Stimulated activated CD4-positive, alpha-beta T cell treated with anti-CD3 and anti-CD28 coated beads, Interleukin-15, amount 100 ng/mL, for 48 hours (primary cell): ENCODE measurements at places on chromosomes 16 and 17.

- no peak for DNase-seq
These were observed 80.9 kb upstream of the C17orf78 start for GRCh38 chr17:37294888-37295287.

DNA sequence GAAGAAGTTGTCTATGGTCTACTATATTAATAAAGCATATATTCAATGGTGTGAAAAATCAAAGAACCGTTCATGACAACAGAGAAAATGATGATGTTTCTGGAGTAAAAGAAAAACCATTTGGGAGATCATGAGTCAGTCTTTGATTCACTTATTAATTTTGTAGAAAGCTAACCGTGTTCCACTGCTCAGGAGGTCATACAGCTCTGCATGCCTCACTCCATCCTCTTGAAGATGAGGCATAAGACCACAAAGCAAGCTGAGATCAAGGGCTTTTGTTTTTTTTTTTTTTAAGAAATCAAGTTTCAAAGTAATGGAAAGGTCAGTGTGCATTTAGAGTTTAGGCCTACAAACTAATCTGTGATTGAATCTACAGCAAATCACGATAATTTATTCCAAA, 206.4 kb downstream of the CEP112 start:
- DNase-seq: no peak

DNA sequence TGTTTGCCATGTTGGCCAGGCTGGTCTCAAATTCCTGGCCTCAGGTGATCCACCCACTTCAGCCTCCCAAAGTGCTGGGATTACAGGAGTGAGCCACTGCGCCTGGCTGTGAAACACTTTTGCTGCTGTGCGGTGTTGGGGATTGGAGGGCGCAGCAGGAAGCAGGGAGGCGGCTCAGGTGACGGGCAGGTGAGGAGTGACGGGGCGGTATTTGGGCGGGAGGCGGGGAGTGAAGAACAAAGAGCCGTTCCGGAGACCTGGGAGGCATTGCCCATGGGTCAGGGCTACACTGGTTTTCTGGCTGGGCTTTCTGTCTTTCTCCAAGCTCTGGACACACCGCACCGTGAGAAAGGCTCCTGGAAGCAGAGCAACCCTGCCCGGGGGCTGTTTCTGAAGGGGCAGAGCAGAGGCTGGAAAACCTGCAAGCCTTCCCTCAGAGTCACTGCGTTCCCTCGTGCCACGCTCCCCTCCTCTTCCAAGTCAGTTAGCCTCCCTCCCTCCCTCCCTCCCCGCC, 22.1 kb downstream of the CRISPLD2 start:
- DNase-seq: no peak

GRCh38 chr16:87465306-87465705, 27.5 kb downstream of the ZCCHC14 start:
- no peak for DNase-seq

DNA sequence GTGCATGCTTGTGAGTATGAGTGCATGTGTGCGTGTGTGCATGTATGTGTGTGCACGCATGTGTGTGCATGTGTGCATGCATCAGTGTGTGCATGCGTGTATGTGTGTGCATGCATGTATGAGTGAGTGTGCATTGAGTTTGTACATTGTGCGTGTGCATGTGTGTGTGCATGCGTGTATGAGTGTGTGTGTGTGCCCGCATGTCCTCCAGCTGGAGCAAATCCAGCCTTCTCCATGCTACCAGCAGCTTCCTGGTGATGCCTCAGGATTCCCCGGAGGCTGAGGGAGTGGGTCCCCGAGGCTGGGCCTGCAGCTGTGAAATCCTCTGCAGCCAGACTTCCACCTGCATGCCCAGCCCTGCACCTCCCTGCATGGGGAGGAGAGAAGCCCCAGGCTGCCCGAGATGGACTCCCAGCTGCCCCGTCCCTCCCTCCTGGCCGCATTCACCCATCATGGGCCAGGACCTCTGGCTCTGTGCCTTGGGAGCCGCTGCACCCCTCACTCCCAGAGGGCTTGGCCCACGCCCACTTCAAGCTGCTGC, 9.3 kb downstream of the TPSD1 start:
- no peak for DNase-seq

DNA sequence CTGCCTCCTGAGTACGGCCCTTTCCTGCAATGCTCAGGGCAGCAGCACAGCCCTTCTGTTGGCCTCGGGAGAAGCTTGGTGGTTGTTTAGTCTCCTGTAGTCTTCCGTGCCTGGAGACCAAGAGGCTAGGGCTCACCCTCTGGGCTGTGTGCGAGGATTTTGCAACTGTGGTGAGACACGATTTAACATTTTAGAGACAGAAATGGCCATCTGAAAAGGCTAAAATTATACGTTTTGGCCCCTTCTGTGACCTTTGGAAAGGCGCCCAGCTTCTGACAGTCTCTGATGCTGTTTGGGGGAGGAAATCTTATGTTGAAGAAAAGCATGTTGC, 33.1 kb downstream of the FOXL1 start:
- no peak for DNase-seq

DNA sequence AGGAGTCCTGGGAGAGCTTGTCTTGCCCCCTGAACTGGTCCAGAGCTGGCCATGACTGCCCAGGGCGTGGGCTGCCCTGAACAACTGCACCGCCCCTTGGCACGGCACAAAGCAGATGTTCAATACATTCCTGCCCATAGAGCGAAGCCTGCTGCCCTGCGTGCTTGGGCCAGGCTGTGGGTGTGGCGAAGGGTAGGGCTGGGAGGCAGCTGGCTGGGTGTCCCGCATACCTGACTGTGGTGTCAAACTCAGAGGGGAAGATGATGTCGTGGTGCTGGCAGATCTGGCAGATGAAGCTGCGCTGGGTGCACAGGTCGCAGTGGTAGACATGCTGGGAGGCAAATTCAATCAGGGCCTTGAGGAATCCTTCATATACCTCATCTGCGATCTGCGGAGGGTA, 124.2 kb upstream of the SMURF2 start:
- DNase-seq: no peak

DNA sequence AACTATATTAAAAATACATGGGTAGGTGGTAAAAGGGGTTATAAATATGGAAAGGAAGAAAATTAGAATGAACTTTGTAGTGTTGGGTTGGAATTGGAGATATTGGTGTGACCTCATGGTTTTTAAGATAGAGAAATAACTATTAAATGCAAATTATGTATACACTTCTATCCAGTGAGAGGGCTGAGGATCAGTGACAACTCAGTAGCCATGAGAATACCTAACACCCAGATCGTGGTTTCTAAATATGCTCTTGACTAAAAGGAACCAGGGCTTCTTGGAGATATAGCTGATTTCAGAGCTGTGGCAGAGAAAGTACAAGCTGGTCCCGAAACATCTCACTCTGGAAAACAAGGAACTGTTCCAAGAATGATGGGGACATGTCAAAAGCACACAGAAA, 44.4 kb downstream of the SLC6A4 start:
- no peak for DNase-seq

GRCh38 chr17:18987862-18988545, 16.6 kb downstream of the FAM83G start:
- DNase-seq: no peak

DNA sequence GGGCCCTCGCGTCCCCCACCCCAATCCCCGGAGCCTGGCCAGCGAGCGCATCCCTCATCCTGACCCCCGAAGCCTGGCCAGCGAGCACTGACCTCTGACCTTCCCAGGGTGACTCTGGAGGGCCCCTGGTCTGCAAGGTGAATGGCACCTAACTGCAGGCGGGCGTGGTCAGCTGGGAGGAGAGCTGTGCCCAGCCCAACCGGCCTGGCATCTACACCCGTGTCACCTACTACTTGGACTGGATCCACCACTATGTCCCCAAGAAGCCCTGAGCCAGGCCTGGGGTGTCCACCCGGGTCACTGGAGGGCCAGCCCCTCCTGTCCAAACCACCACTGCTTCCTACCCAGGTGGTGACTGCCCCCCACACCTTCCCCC, 2.3 kb downstream of the TPSD1 start:
- DNase-seq: no peak

DNA sequence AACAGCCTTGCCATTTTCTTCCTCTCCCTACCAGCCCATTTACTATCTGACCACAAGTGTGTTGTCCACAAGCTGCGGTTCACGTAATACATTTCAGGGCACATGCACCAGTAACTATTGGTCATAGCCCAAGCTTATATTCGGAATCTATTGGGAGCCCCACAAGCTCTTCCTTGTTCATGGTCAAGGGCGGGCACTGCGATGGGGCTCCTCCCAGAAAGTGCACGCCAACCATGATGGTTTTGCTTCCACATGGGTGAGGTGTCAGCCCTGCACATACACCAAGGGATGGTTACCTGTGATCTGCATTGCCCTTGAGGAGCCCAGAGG, 12.1 kb downstream of the THRA start:
- no peak for DNase-seq

- no peak for DNase-seq
These were observed 1.8 kb upstream of the ACTG1 start for GRCh38 chr17:81514489-81514738.

DNA sequence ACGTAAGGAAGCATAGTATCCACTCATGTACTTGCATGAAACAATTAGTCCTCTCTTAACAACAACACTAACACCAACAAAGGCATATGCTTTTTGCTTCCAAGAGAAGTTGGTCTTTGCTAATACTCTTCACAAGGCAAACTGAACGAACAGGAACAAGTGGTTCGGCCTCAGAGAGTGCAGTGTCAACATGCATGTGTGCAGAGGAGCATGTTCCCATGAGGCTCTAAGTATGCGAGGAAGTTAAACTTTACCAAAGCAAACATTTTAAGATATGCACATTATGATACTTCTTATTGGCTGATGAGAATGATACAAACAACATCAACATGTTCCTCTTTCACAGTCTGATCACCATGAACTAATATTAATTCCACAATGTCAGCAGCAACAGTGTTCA, 285.3 kb upstream of the IRX5 start:
- no peak for DNase-seq

GRCh38 chr17:80546267-80546666, 1.6 kb downstream of the RPTOR start:
- no peak for DNase-seq

- DNase-seq: no peak
These were observed 81.7 kb downstream of the YPEL2 start for GRCh38 chr17:59413014-59413766.

GRCh38 chr16:49437344-49437743, 63.7 kb downstream of the C16orf78 start:
- no peak for DNase-seq

DNA sequence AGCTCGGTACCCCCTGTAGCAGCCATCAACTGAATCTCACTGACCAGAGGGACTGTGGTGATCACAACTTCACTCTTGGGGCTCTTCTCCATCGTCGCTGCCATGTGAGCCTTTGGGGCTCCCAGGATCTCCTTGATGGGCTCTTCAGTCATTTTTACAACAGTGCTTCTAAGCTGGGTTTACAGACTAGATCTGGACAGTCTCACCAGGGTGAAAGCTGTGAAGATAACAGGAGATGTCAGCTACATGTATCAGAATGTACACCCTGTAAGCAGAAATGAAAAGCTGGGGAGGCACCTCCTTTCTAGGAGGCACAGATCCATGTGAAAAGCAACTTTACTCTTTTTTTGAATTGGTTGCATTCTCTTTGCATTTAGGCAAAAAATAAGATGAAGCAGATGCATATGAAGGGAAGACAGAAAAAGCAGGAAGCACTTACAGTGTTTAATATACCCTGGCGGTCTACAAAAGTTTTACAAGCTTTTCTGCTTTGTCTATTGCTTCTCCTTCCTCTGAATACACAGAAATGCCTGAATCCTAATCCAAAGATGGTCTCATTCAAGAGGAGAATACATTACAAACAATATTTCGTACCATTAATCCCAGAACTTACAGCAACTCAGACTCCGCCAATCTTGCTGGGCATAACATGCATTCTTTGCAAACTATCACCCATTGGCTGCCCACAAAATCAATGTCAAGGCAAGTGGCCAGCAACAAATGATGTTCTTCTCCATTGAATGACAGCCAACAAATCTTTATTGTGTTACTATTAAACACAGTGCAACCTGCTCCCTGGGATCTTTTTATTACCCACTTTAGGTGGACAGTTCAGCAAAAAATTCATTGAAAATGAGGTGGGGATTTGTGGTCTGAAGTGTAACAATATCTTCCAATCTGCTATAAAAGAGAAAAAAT, 1.5 kb downstream of the TMEM100 start:
- no peak for DNase-seq

DNA sequence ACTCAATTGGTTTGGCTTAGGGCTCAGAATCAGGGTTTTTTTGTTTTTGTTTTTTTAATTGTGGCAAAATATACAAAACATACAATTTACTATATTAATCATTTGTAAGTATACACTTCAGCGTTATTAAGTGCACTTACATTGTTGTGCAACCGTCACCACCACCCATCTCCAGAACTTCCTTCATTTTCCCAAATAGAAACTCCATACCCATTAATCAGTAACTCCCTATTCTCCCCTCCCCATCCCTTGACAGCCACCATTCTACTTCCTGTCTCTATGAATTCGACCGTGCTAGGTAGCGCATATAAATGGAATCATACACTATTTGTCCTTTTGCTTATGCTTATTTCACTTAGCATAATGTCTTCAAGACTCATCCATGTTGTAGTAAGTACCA, 45.2 kb upstream of the DHX40 start:
- DNase-seq: no peak

DNA sequence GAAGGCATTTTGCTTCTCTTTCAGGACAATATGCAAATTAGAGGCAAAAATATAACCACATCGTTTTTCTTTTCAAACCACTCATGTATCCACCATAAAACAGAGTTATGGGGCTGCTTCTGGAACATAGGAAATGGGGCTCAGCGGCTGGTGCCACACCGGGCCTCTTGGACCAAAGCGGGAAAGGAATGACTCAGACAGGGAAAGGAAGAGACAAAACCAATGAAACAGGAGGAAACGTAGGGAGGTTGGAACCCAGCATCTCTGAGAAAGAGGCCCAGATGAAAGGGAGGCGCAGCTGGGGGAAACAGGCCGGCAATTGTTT, 28.5 kb downstream of the CUEDC1 start:
- DNase-seq: no peak

GRCh38 chr17:42050393-42051012, at the start of gene C17orf113:
TSS of gene C17orf113 (minus strand) at chr17:42050601. CDS start at chr17:42043376, 7,225 bp downstream.
- no peak for DNase-seq

DNA sequence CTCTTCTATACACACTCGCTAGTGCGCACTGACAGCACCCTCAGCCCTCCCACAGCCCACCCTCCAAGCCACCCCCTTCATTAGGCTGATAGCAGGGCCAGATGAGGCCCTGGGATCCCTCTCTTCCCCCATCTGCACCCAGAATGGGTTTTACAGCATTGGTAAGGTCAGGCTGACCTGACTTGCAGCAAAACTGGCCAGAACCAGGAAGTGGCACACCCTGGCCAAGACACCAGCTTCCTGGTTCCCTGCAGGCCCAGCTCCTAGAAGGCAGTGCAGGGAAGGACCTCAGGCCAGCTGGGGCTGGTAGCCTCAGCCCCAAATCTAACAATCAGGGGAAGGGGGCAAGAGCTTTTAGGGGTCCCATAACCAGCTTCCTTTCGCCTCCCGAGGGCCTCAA, 50.0 kb upstream of the MRPS23 start:
- no peak for DNase-seq

GRCh38 chr16:70520612-70521297, 2.6 kb downstream of the COG4 start:
- DNase-seq: no peak

DNA sequence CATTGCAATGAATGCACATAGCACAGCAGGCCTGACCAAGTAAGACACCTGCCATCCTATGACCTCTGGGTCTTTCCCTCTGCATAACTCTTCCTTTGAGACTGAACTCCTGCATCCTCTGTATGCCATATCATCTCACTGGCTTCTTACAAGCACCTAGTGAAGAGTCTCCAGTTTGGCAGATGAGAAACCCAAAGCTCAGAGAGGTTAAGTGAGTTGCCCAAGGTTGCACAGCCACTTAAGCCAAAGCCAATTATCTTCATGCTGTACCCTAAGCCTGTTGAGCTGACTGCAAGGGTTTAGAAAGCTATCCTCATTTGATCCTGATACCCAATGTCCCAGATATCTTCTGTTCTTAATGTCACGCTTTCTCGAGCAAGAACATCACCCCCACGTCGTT, 35.2 kb downstream of the TMEM186 start:
- no peak for DNase-seq
